ENCODE measurements at places on chromosomes 13 and 19. TPM values are rescaled to one million over a fixed set of nuclear protein-coding genes. Genes with fewer than 3 reads are reported as not detected.
A peak's percentile ranks its signal among the peaks of the same experiment; 100 is the strongest.

DNA sequence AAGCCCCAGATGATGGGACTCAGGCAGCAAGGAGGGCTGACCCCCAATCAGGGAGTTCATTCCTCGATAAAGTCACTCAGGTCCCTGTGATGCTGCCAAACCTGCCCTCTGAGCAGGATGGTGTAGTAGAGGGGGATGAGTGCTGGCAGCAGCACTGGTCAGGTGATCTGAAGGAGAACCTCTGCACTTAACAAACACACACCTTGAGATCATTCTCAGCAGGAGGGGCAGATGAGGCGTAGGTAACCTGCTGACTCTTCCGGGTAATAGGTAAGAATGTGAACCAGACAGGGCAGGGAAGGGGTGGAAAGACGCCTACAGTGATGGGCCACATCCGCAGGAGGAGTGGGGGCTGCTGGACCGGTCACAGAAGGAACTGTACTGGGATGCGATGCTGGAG, 3.2 kb downstream of the ZNF446 start:
- no peak for DNase-seq

DNA sequence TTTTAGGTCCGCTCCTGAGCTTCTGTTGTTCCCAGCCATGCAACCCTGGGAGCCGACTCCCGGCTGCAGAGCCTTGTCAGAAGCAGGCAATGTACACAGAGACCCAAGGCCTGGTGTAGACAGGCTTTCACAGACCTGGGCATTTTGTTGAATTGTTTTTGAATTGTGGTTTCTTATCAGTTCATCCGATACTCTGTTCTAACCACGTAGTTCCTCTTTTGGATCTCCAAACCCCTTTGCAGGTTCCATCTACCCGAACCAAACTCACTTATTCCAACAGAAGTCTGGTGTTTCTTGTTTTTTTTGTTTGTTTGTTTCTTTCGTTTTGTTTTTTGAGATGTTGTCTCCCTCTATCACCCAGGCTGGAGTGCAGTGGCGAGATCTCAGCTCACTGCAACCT, 6.3 kb upstream of the NLRP2 start:
- DNase-seq = no peak

DNA sequence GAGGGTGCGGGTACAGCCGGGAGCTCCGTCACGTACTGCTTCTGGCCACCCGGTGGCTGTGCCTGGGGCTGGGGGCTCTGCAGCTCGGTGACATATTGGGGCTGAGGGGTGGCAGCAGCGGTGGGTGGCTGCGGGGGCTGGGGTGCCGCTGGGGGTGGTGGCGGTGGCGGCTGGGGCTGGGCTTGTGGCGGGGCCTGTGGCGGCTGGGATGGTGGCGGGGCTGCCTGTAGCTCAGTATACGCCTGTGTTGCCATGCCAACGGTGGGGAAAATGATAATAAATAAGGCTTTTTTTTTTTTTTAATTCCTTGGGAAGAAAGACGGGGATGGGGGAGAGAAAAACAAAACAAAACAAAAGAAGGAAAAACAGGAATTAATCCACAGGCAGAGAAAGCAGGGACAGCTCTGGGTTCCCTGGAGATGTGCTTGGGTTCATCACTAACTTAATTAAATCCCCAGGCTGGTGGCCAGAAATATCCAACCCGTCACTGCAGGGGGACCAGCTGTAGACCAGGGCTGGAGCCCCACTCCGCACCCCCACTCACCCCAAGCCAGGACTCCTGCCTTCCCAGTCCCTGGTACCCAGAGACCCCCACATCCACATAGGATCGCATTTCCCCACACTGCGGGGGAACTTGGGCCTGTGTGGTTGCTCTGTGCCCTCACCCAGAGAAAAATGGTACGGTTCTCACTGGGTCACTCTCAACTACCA, 12.4 kb downstream of the RFX1 start:
- no peak for DNase-seq

DNA sequence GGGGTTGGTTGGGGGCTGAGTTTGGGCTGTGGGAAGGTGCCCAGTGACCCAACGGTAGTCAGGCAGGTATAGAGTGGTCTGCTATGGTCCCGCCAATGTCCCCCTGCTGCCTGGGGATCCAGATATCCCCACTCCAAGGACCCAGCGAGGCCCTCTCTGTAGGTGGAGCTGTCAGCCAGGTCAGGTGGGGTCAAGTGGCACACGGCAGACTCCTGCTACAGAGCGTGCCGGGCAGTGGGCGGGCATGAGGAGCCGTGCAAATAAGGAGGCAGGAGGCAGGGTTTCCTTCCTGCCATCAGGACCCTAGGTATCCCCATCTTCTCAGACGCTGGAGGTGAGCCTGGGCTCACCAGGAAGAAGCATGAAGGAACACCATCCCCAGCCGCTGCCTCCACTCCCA, 14.9 kb downstream of the EVI5L start:
- DNase-seq = no peak

DNA sequence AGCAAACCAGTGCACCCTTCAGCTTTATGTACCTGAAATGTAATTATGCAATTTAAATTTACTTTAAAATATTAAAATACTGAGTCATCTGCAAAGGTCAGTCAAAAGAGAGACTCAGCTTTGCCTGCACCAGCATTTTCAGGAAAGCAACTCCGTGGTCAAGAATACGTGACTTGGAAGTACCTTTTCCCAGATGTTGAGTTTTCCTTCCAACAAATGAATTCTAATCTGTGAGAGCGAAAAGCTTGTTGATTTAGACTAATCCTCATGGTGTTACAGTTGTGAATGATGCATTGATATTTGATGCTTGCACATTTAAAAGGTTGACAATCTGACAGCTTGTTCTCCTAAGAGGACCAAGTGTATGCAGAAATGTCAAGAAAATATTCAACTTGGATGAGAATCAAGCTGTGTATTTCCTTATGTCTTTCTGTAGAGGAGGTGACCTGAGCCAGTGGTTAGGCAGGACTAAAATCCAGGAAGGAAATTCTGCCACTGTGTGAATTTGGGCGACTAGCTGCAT, 270.4 kb downstream of the ABCC4 start:
- no peak for DNase-seq

- DNase-seq = peak; percentile 71
Measured at GRCh38 chr19:46265217-46265828, 31.5 kb upstream of the HIF3A start.

GRCh38 chr13:98842070-98842469, 89.6 kb upstream of the SLC15A1 start:
- DNase-seq = no peak

The MEIOSIN gene
- not detected for total RNA-seq

DNA sequence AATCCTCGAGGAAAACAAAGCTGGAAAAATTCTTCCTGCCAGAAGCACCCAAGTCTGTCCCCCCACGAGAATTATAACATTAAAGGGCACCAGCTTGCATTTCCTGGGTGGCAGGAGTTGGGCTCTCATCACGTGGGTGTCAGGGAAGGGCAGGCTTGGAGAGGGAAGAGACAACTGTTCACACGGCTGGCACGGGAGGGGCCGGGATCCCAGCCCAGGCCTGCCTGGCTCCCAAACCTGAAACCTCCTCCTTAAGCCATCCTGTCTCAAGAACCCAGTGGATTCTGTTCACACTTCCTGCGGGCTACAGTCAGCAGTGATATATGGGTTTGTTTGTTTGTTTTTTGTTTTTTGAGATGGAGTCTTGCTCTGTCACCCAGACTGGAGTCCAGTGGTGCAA, 12.2 kb downstream of the GRIK5 start:
- DNase-seq = no peak

DNA sequence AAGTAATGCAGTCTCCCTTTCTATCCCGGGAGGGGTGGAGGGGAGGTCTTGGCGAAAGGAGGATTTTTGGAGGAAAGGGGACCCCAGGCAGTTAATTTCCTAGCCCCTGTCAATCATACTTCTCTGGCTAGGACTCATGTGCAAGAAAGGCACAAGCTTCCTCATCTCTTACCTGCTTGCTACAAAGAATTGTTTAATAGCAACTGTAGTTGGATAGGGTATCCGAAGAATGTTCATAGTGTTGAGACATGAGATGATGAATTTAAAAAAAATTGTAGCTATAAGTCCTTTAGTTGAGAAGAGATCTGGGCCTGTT, 525 bp downstream of the BORA start:
- DNase-seq = peak; percentile 2

DNA sequence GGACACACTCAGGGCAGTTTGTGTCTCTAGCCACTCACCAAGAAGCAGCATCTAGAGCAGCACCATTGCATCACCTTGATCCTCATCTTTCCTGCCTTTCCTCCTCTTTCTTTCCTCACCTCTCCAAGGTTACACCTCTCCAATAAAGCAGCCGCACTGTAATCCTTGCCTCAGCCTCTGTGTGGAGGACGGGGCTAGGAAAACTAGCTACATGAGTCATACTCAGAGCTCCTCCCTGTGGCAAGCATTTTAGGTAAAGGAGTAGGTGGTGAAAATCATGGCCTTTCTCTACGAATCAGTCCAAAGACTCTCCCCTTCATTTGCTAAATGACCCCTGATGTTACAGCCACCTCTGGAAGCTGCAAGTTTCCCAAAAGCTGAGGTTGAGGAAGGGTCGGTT, 108.9 kb downstream of the DNAJC15 start:
- DNase-seq = peak; percentile 44

- no peak for DNase-seq
Measured at GRCh38 chr19:38647966-38648768, 718 bp downstream of the ACTN4 start.

The PROZ gene
- total RNA-seq = not detected

GRCh38 chr19:49764341-49764740, 1.2 kb upstream of the TSKS start:
- DNase-seq = no peak

The ZNF416 gene
- total RNA-seq = 6.9 TPM

- DNase-seq = peak; percentile 7
Measured at GRCh38 chr19:32489971-32490370, 84.4 kb downstream of the DPY19L3 start.

- DNase-seq = peak; percentile 19
Measured at GRCh38 chr19:743168-743687, 7.7 kb upstream of the MISP start.

The PSG2 gene
- not detected for total RNA-seq

The NKPD1 gene
- total RNA-seq = 0.26 TPM

The F10 gene
- total RNA-seq = 20.3 TPM

- peak; percentile 54 for DNase-seq
Measured at GRCh38 chr19:18388100-18388959, 2.4 kb downstream of the GDF15 start.

GRCh38 chr13:91719033-91719432, 320.6 kb downstream of the GPC5 start:
- peak; percentile 61 for DNase-seq

The LATS2 gene
- total RNA-seq = 11.0 TPM

- peak; percentile 39 for DNase-seq
Measured at GRCh38 chr13:67120872-67121531, 109.1 kb downstream of the PCDH9 start.

The SIGLEC12 gene
- not detected for total RNA-seq

DNA sequence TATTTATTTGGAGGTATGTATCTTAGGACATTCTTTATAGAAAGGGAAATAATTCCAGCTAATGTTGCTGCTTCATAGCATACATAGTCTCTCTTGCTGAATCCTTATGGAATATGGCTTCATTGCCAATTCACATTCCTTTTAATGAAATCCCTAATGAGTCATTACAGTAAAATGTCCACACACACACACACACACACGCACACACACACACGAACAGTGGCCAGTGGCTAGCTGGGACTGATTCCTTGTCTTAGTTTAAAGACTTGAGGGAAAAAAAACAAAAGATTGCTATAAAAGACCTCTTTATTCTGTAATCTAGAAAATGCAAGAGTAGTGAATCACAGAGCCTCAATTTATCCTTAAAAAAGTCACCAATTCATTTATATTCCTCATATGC, 301.6 kb downstream of the SLITRK6 start:
- peak; percentile 98 for DNase-seq

- DNase-seq = peak; percentile 54
Measured at GRCh38 chr13:64556376-64556775, 2673.8 kb downstream of the PCDH9 start.

DNA sequence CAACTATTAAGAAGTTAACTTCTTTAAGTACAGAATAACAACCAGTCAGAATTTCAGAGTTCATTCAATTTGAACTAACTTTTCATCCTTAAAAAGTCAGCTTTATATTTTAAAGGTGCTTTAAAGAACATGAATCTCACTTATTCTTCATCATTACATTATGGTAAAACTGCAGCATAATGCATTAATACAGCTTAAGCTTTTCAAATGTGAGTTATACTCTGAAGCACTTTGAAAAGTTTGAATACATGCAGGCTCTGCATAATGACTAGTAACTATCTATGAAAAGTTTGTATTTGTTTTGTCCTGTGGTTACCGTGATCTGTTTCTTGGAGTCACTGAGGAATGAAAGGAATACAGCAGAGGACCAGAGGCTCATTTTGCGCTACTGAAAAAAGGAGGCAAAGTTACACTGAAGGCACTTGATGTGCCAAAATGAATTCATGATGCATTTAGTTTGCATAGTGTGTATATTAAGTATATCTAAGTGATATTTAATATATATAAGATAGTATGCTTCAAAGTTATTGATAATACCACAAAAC, 4.1 kb downstream of the PCDH17 start:
- no peak for DNase-seq

- no peak for DNase-seq
Measured at GRCh38 chr13:54628383-54628782, 1599.8 kb downstream of the OLFM4 start.

The NLRP7 gene
- total RNA-seq = not detected

The CLEC4M gene
- not detected for total RNA-seq

The CYP4F2 gene
- total RNA-seq = not detected

DNA sequence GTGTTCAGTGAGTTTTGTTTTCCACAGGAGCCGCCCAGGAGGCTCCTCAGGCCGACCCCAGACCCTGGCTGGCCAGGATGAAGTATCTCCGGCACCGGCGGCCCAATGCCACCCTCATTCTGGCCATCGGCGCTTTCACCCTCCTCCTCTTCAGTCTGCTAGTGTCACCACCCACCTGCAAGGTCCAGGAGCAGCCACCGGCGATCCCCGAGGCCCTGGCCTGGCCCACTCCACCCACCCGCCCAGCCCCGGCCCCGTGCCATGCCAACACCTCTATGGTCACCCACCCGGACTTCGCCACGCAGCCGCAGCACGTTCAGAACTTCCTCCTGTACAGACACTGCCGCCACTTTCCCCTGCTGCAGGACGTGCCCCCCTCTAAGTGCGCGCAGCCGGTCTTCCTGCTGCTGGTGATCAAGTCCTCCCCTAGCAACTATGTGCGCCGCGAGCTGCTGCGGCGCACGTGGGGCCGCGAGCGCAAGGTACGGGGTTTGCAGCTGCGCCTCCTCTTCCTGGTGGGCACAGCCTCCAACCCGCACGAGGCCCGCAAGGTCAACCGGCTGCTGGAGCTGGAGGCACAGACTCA, 12.9 kb downstream of the B3GNT3 start:
- no peak for DNase-seq

- DNase-seq = no peak
Measured at GRCh38 chr13:44976949-44977583, 12.2 kb downstream of the NUFIP1 start.

GRCh38 chr13:39900106-39900750, 244.8 kb downstream of the COG6 start:
- DNase-seq = peak; percentile 63

DNA sequence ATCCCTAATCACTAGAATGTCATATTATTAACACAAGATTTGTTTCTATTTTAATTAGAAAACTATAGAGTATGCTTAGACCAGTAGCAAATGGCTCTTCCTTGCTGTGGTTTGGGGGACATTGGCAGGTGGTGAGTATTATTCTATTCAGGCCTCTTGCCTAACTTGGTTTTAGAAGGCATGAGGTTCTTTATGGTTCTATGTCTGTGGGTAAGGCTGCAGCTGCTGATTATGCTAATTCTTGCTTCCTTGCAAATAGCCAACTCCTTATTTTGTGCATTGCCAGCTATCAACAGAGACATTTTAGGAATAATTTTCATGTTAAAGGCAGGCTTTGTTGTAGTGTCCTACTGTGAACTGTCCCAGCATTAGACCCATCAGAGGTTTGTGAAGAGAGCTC, 1344.9 kb downstream of the UQCRFS1 start:
- no peak for DNase-seq

GRCh38 chr13:75395901-75396300, 86.1 kb downstream of the TBC1D4 start:
- no peak for DNase-seq
